ENCODE measurements at places on chromosomes 5 and 9. TPM values are rescaled to one million over a fixed set of nuclear protein-coding genes. Genes with fewer than 3 reads are reported as not detected.

Gene SLC1A1
- total RNA-seq = 12.5 TPM

Gene SUB1
- 789 TPM for total RNA-seq

Gene CLIC3
- not detected for total RNA-seq

Gene TAF11L5
- total RNA-seq = not detected

Gene F12
- 2.0 TPM for total RNA-seq

Gene ITGA1
- total RNA-seq = 2.2 TPM

Gene GPR150
- 0.12 TPM for total RNA-seq

Gene GRPEL2
- total RNA-seq = 42.5 TPM

Gene CCL19
- total RNA-seq = not detected

Gene STPG3
- not detected for total RNA-seq

Gene SPINK13
- total RNA-seq = not detected

Gene ENTPD2
- total RNA-seq = not detected

Gene SMIM33
- total RNA-seq = not detected

Gene KLF9
- total RNA-seq = 0.12 TPM

Gene CFAP77
- 1.8 TPM for total RNA-seq

Gene TMC1
- not detected for total RNA-seq

Gene ENHO
- 21.3 TPM for total RNA-seq

Gene DAB2
- 9.9 TPM for total RNA-seq

Gene NSD1
- 114 TPM for total RNA-seq

Gene FAM170A
- not detected for total RNA-seq

Gene FAM120AOS
- total RNA-seq = 38.7 TPM

Gene ADAM19
- 20.9 TPM for total RNA-seq

Gene TMEM174
- not detected for total RNA-seq

Gene ZNF608
- 213 TPM for total RNA-seq

Gene INSL4
- total RNA-seq = not detected
